Stimulated activated CD8-positive, alpha-beta memory T cell treated with anti-CD3 and anti-CD28 coated beads, Interleukin-4, amount 100 ng/mL, for 24 hours (primary cell): ENCODE measurements at places on chromosomes 16 and 17.
A peak's percentile ranks its signal among the peaks of the same experiment; 100 is the strongest.

DNA sequence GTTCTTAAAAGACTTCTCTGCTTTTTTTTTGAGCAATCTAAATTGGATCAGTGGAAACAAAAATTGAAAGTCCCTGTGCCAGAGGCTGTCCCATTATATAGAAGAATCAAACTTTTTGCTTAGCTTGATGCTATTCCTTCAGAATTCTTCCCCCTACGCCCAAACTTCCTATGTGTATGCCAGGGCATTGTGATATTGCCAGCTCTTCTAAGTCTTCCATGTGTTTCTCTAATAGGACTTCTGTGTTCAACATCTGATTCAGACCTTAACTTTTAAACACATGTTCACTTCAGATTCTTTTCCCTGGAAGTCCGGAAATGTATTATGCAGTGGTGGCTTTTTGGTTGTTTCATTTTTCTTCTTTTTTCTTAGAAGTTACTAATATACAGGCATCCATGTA is 18.7 kb downstream of the PTRH2 start:
- DNase-seq: no peak

DNA sequence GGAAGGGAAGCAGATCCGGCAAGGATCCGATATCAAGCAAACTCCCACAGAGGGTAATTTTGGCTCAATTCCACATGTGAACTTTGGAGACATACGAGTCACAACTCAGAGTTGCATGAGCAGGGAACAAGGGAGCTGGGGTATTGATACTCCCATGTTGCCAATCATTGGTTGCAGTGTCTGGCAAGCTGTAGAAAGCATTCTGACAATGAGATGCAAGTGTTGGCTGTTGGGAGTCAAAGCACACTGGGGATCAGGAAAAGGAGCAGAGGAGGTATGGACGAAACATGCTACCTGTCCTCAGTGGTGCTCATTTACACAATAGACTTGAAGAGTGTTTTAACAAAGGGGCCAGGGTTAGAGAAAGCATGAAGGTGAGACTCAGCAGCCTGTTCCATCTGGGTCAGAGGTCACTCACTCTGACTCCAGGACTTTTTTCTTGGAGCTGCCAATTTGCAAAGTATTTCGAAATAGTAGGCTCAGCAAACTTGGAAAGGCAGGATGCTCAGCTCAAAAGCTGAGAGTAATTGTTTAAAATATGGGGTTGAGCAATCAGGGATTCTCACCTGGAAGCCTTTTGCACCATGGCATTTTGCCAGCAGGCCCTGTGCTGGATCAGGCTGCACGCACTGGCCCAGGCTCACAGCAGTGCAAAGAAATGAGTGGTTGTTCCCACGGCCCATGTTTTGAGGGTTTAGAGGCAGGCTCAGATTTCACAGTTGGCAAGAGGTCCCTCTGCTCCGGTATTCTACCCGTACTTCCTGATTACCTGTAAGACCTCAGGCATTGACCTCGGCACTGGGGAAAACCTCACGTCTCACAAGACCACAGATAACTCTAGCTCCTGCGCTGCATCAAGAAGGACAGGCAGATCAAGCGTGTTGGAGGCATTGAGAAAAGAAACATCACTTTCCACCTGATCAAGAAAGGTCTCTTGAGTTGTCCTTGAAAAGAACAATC is 17.6 kb upstream of the NKD1 start:
- no peak for DNase-seq

GRCh38 chr17:68581863-68582645 is 19.1 kb downstream of the FAM20A start:
- no peak for DNase-seq

DNA sequence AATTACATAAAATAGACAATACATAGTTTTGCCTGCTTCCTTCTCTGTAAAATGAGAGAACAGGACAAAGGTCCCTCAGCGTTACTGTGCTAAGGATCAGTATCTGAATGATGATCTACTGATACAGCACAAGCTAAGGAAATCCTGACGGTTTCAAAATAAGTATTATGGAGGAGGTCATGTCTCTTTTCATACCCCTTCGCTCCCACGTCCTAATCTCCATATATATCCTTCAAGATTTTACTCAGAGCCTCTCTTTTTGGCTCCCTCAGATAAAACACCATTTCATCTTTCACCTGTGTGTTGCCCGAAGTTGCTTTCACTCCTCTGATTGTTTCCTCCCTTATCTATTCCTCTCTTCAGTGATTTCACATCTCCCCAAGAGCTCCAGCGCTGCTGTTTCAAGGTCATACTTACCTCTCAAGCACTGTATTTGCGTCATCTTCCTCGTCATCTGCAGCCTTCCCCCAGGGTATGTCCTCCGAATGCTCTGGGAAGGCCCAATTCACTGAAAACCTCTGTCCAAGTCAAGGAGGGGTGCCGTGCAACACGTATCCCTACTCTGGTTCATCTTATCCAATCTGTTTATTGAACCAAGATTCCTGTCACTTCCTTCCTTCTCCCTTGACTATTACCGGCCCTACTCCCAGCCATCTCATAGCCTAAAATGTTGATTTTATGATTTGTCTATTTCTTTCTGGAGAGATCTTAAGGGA is 1.2 kb upstream of the BLTP2 start:
- no peak for DNase-seq

GRCh38 chr16:17362946-17363345 is 107.8 kb downstream of the XYLT1 start:
- no peak for DNase-seq

GRCh38 chr17:68513932-68514331 is 1.7 kb downstream of the PRKAR1A start:
- no peak for DNase-seq

GRCh38 chr17:57880086-57880456 is 30.2 kb upstream of the MRPS23 start:
- no peak for DNase-seq

- no peak for DNase-seq
Measured at GRCh38 chr16:83365166-83365565, 442.6 kb upstream of the HSBP1 start.

- DNase-seq: no peak
Measured at GRCh38 chr16:77499373-77500285, 64.8 kb upstream of the ADAMTS18 start.

DNA sequence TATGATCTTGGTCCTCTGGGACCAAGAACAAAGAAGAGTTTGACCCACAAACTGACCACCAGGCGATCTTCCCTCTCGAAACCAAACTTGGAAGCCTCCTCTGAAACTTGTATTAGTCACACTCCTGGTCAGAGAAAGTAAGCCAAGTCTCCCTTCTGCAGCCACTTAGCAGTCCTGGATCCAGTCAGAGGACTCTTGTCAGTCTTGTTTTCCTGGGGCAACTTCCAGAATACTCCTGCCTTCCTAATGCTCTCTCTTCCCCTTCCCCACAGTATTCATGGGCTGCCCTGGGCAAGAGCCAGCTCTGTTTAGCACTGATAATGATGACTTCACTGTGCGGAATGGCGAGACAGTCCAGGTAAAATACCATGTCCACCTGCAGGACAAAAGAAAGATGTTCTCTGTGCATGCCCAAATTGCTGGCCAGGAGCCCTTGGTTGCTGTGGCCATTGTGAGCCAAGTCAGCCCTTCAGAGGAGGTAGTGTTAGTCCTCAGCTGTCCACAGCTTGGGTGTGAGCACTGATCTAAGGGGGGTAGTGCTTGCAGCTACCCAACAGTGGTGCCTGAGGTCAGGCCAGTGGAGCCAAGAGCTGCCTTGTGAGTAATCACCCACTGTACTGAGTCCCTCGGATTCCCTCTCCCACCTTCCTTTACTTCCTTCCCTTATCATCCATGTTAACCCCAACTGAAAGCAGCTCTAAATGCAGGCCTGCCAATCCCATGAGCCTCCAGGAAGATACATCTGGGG is 31.2 kb downstream of the CDH3 start:
- no peak for DNase-seq

DNA sequence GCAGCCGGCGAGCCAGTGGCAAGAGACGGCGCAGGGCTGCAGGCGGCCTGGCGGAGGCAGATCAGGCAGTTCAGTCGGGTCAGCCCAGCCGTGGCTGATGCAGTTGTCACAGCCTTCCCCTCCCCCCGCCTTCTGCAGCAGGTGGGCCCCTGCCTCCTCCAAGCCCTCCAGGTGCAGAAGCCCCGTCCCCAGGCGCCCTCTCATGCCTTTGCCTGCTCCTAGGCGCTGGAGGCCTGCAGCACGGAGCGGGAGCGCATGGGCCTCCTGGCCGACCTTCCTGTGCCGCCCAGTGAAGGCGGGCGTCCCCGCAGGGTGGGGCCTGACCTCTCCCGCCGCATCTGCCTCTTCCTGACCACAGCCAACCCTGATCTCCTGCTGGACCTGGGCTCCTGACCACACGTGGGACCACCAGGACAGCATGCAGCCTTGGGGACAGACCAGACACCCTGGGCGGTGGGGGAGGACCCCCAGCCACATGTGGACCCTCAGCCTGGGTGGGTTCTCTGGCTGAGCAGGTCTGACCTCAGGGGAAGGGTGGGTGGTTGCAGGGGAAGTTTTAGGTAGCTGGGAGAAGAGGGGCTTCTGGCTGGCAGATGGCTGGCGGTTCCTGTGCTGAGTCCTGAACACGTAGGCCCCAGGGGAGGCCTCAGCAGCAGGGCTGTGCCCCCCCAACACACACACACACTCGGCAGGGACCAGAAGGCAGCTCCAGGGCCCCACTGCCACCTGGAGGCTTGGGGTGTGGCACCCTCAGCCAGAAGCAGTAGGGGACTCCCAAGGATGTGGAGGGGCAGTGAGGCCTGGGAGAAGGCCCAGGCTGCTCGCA is 3.1 kb upstream of the MRPS34 start:
- DNase-seq: no peak

- no peak for DNase-seq
Measured at GRCh38 chr16:28108590-28109247, 45.2 kb upstream of the GSG1L start.

- DNase-seq: no peak
Measured at GRCh38 chr16:79076047-79076767, 524.3 kb downstream of the MAF start.

- no peak for DNase-seq
Measured at GRCh38 chr16:23452221-23452571, 793 bp downstream of the COG7 start.

DNA sequence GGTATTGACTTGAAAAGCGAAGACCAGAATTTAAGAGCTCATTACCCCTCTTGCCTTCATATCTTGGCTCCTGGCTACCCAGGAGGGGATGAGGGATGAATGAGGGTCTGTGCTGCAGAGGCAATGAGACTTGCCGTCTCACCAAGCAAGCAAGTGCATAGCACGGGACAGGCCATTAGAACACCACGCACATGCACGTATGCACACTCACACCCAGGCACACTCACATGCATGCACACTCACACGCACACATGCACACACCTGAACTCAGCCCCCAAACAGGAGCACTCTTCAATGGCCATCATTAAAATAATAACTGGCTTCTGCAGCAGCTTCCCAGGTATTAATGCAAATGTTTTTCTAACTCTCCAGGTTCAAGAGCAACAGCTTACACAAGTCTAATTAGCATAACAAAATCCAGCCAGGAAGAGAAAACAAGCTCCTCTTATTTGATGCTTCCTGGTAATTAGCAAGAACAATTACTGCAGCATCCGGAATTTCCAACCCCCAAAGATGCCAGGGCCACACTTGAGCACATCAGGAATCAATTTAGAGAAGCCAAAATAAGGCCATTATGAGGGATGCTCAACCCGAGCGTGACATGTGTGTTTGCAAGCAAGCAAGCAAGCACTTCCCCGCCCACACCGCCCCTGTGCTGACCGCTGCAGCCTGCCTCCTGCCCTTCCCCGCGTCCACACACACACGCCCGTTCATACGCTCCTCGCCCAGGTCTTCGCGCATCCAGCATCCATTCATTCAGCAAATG is 171.6 kb upstream of the TNRC6C start:
- no peak for DNase-seq

GRCh38 chr17:81084680-81085419 is 49.9 kb downstream of the BAIAP2 start:
- DNase-seq: no peak

DNA sequence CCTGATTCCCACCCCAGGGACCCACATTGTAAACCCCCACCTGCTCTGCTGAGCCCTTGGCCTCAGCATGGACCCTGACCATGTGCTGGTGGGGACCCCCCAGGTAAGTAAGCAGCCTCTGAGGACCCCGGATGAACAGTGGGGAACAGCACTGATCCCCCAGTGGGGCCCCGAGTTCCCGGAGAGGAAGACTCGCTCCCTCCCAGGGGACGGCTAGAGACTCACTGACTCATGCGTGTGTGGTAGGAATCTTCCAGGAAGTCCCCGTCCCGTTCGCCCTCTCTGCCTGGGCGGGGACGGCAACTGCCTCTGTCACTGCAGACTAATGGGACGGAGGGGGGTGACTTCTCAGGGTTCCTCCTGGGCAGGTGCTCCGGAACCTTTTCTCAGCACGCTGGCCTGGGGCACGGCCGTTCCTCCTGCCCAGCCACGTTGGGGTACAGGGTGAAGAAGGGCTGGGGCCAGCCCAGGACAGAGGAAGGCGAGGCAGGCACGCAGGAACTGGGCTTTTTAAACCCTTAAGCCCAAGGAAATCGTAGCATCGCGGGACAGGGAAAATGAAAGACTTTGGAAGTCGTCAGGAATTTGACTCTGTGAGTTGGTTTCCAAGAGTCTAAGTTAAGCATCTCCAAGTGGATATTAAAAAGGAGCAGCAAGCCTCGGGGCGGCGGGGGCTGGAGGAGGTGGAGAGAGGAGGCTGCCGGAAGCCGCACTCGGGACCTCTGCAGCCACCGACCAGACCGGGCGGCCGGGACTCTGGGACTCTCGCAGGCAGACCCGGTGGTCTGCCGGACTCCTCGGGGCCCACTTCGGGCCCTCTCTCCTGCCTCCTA is 178.7 kb downstream of the SEC14L1 start:
- DNase-seq: no peak

GRCh38 chr17:81911277-81911961 is at the start of gene PCYT2:
TSS of gene PCYT2 (minus strand) at chr17:81911399. CDS start at chr17:81911355, 44 bp downstream.
- DNase-seq: peak; percentile 85

GRCh38 chr16:27883576-27883975 is 179.9 kb downstream of the GSG1L start:
- no peak for DNase-seq

DNA sequence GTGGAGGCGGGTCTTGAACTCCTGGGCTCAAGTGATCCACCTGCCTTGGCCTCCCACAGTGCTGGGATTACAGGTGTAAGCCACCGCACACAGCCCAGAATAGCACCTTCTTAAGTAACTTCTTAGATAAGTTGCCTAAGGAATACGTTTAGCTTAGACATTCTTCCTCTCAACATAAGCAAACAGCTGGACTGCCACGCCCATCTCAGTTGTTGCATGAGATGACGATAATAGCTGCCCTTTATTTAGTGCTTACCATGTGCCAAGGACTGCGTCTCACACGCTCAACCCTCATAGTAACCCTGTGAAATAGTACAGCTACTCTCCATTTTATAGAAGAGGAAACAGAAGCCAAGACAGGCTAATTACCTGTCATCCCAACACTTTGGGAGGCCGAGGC is 11.8 kb downstream of the HASPIN start:
- DNase-seq: no peak

- DNase-seq: no peak
Measured at GRCh38 chr16:51797669-51798259, 646.7 kb upstream of the SALL1 start.
